CMK (cell line): ENCODE measurements at places on chromosomes 2 and 18.

DNA sequence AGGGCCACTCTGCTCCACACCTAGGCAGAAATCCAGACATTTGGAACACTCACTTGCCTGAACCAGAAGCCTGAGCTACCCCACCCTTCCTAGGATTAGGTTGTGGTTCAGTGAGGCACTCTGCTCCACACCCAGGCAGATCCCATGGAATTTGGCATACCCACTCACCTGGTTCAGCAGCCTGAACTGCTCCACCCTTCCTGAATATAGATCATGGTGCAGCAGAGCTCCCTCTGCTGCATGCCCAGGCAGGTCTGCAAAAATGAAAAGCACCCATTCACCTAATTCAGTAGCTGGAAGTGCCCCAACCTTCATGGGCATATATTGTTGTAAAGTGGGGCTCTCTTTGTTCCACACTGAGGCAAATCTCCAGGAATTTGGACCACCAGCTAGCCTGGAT is 185.1 kb upstream of the CNTNAP5 start:
- DNase-seq: no peak

GRCh38 chr2:68767031-68767961 is 32.7 kb downstream of the ARHGAP25 start:
- DNase-seq: no peak

- no peak for DNase-seq
Measured at GRCh38 chr2:176124110-176124946, 1.8 kb downstream of the HOXD9 start.

DNA sequence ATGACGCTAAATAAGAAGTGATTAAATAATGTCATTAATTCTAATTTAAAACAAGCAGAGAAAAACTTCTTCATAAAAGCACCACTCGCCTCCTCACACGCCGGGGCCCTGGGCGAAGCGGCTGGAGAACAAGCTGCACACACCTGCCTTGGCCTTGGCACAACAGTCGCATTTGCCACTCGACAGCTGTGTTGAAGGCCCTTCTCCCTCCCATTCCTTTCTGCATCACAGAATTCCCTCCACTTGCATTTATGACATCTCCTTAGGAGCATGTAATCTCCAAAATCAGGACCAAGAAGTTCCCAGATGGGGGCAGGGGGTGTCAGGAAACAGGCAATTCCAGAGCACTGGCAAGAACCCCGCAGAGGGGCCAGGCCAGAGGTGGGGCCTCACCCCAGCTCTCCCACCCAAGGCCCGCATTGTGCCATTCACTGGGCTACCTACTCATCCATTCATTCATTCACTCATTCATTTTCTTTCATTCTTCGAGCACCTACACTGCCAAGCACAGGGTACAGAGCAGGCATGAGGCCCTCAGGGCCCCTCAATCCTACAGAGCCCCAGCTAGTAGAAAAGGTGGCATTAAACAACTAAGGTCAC is 6.4 kb downstream of the HDAC4 start:
- no peak for DNase-seq
